ENCODE measurements at places on chromosomes 3 and 15.

DNA sequence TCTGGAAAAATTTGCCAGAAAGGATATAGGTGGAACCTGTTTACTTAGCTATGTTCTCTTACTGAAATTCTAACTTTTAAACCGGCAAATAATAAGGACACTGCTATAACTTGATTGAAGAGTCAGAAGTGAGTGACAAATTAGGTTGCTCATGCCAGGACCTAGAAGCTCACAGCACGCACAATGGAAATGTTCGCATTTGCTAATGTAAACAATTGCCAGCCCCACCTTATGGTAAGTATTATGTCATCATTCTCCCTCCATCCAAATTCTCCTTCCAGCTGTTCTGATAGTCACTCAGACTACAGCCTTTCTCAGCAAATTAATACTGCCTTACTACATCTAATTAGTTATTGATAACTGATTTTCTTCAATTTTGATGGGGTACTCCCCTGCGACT lies 4.8 kb upstream of the STXBP5L start:
- no peak for DNase-seq

- no peak for DNase-seq
Measured at GRCh38 chr15:41133454-41133853, 17.4 kb upstream of the INO80 start.

GRCh38 chr3:128278761-128279600 lies 125.7 kb downstream of the EEFSEC start:
- DNase-seq, result no peak

DNA sequence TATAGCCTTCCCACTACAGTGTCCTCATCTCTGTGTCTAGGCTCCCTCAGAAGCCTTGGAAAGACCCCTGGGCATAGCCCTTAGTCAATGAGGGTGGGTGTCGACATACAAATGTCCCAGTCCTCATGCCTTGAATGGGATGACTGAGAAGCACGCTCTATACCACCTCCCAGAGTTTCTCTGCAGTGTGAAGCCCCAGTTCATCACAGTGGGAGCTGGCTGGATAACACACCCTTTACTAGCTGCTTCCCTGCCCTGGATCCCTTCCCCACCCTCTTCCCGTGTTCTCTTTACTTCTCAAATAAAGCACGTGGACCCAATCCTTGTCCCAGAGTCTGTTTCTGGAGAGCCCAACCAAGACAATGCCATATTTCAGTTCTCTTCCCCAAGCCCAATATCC lies 239.3 kb downstream of the VPS13C start:
- DNase-seq, result no peak

DNA sequence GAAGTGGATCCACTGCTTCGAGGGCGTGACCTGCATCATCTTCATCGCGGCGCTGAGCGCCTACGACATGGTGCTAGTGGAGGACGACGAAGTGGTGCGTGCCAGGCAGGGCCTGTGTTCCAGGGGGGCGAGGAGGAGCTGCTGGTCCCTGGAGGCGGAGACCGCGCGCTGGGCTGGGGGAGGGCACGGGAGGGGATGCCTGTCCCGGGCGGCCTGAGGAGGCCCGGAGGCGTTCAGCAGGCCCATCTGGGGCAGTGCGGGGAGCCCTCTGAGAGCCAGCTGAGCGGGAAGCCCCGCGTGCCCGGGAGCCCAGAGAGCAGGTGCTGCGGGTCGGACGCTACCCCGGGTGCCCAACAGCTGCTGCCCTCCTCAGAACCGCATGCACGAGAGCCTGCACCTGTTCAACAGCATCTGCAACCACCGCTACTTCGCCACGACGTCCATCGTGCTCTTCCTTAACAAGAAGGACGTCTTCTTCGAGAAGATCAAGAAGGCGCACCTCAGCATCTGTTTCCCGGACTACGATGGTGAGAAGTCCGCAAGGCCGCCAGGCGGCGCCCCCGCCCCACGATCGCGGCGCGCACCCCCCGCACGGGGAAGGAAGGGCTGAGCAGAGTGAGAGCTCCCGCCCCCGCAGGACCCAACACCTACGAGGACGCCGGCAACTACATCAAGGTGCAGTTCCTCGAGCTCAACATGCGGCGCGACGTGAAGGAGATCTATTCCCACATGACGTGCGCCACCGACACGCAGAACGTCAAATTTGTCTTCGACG lies 2.9 kb downstream of the GNAT1 start:
- DNase-seq, result peak; percentile 94

GRCh38 chr3:181578743-181579142 lies 133.0 kb upstream of the SOX2 start:
- DNase-seq, result no peak

- DNase-seq, result peak; percentile 26
Measured at GRCh38 chr15:55221090-55222011, 24.6 kb upstream of the RSL24D1 start.

- no peak for DNase-seq
Measured at GRCh38 chr3:31077826-31078225, 183.4 kb upstream of the GADL1 start.

DNA sequence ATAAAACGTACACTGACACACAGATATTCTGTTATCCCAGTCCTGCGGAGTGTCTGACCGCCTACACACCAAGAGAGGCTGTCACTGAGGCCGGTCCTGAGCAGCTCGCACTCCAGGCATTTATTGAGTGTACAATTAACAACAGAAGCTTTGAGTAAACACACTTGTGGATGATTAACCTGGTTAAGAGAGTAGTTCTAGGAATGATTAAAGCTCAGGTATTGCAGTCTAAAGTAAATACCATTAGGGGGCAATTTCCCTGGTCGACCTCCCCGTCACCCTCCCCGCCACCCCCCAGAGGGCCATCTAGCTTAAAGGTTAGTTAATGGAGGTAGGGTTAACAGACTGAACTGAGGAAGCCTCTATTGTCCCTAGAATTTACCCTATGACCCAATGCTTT lies 1278.5 kb downstream of the NSUN3 start:
- no peak for DNase-seq

DNA sequence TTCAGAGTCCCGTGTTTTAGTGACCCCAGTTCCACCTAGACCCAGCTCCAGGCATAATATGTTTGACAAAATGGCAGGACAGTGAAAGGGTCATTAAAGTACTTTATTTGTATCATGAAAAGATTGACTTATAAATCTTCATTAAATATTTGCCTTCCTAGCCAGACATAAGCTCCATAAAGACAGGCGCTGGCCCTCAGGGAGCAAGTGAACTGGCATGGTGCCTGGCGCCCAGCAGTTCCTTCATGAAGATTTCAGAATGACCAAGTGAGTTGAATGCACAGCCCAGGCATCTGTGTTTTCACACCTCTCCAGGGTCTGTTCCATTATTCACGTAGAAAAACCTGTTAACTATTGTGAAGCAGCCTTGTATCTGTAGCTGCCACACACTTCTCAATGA lies 166.2 kb downstream of the GAP43 start:
- no peak for DNase-seq

- no peak for DNase-seq
Measured at GRCh38 chr3:155024006-155024638, 56.0 kb upstream of the MME start.
